ENCODE measurements at places on chromosomes 6 and 20.

DNA sequence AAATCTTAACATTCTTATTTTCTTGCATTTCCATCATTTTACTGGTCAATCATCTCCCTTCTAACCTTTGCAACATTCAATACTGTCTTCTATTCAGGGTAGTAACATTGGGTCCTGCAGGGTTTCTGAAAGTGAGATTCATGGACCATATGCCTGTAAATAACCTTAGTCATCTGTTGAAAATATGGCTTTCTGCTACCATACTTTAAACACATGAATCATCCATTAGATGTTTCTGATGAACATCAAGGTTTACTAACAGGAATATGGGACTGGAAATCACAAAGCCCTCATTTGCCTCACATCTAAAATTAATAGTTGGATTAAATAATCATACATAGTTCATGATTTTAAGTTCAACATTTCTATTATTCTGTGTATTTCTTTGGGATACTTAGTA lies 475.9 kb upstream of the MARCKS start:
- no peak for DNase-seq

GRCh38 chr20:58084566-58084965 lies 143.9 kb downstream of the ANKRD60 start:
- no peak for DNase-seq

DNA sequence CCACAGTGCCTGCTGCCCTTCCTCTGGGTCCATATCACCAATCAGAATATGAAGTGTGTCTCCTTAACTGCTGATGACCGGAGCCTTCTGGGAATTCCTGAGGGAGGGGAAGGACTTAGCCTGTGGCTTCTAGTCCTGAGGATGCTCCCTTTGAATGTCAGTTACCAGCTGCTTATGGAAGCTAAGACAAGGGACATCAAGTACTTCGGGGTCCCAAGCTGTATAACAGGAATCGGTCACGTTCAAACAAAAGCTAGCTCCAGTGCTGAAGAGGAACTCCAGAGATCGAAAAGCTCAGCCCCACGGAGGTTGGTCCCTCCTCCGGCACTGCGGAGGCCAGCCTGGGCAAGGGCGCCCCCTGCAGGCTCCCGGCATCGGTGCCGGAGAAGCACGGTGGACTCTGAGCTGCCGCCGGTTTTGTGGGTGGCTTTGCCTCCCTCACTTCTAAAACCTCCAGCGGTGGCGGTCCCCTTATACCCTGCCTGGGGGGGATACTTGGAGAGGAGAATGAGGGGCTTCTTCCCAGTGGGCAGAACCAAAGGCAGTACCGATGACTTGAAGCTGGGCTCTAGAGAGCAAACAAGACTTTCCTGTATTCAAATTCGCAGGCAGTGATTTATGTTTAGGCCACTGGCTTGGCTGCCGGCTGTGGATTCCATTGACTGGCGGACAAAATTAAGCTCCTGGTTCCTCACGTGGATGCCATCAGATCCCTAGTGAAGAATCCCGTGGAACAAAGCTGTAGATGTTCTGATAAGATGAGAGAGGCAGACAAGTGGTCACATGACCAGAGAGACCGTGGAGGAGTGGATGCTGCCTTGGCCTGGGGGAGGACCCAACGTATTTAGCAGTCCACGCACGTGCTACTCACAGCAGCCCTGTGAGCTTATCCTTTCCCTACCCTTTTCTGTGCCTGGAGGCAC lies 16.2 kb upstream of the UBR2 start:
- DNase-seq, result no peak

GRCh38 chr20:45008521-45009049 lies 42.3 kb downstream of the STK4 start:
- DNase-seq, result no peak

DNA sequence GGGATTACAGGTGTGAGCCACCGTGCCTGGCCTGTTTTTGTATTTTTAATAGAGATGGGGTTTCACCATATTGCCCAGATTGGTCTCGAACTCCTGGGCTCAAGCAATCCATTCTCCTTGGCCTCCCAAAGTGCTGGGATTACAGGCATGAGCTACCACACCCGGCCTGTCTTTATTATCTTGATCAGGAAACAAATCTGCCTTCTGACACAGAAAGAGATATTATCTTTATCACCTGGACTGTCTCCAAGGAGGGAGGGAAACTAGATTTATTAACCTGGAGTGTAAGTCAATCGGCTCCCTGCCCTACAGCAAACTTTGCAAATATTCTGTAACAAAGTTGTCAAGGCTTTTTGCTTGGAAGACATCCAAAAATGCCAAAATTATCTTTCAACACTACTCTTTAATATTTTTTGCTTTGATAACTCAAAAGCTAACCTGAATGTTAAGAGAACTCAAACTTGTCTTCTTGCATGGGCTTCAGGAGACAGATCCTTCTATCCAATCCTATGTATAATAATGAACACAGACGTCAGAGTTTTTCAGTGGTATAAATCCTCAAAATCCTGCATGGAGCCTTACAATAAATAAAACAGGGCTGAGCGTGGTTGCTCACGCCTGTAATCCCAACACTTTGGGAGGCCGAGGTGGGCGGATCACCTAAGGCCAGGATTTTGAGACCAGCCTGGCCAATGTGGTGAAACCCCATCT lies 85.0 kb upstream of the LOC128125822 start:
- DNase-seq, result no peak

DNA sequence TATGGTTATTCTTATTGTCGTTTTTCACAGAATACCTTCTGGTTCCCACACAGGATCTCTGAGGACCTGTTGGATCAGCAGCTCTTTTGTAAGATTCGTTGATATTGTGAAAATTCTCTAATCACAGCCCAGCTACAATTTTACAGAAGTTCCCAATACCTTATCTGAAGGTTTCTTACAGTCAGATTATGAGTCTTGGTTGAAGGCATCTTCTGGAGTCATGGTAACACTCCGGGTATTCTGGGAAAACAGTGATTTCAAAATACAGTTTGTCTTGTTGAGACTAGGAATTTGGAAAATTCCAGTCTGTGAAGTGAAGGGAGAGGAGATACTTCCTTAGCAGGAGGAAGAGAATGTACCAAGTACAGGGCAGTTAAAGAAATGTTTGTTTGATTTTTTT lies 22.2 kb upstream of the HLA-C start:
- no peak for DNase-seq

- DNase-seq, result no peak
Observed at GRCh38 chr20:63158845-63159244, 57.1 kb downstream of the YTHDF1 start.

DNA sequence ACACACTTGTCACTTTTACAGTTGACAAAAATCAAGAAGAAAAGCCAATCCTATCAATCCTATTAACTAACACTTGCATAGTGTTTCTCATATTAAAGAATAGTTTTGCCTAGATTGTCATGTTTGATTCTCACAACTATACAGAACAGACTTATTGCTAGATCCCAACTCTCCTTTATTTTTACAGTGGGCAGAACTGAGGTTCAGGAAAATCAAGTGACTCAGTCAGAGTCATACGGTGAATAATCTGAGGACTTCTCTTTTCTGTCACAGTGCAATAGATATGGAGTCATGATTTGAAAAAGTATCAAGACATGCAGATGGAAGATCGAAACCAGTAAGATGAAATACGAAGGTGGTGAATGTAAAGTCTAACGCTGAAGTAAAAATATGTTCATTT lies 195.1 kb upstream of the CITED2 start:
- no peak for DNase-seq

GRCh38 chr6:147132889-147133288 lies 71.3 kb upstream of the STXBP5 start:
- peak; percentile 24 for DNase-seq

DNA sequence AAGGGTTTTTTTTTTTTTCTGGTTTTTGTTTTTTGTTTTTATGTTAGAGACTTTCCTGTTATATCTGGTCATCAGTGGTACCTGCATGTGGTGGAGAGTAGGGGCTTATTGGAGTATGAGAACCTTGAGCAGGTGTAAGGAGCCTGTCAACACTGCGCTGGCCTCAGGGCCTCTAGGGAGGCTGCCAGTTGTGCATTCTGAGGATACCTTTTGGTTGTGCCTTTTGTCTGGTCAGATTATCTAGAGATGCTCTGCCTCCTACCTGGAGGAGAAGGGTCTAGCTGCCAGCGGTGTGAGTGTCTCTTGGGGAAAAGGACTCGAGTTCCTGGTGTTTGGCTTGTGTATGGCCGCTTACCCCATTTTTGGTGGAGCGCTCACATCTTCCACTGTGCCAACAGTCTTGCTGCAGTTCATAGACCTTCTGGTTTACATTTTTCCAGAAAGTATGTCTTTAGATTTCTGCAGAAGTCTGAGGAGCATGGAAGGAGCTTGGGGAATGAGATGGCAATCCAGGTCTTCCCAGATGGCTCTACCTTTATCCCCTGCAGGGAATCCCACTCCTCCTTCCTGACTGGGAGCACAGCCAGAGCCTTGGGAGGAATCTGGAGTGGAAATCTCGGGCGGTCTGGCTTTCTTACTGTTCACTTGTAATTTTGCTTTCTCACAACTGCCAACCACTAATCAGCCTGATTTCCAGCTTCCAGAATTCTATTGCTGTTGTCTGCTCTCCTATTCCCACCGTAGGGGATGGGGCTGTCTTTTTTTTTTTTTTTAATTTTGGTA lies 49.9 kb downstream of the PTPN1 start:
- DNase-seq, result no peak

GRCh38 chr20:62802026-62802712 lies 2.5 kb upstream of the OGFR start:
- no peak for DNase-seq

DNA sequence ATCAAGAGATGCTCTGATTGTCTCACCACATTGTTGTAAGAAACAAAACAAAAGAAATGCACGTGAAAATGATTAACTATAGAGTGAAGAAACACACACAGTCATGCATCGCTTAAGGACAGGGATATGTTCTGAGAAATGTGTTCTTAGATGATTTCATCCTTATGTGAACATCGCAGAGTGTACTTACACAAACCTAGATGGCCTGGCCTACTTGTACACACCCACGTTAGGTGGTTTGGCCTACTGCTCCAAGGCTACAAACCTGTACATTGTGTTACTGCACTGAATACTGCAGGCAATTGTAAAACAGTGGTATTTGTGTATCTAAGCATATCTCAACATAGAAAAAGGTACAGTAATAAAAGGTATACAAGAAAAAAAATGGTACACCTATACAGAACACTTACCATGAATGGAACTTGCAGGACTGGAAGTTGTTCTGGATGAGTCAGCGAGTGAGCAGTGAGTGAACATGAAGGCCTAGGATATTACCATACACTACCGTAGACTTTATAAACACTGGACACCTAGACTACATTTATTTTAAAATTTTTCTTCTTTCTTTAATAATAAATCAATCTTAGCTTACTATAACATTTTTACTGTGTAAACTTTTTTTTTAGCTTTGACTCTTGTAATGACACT lies 48.6 kb downstream of the FKBP5 start:
- DNase-seq, result no peak

- no peak for DNase-seq
Observed at GRCh38 chr20:31709939-31710338, 12.7 kb downstream of the BCL2L1 start.

GRCh38 chr6:149729824-149730223 lies 11.9 kb upstream of the LATS1 start:
- no peak for DNase-seq

DNA sequence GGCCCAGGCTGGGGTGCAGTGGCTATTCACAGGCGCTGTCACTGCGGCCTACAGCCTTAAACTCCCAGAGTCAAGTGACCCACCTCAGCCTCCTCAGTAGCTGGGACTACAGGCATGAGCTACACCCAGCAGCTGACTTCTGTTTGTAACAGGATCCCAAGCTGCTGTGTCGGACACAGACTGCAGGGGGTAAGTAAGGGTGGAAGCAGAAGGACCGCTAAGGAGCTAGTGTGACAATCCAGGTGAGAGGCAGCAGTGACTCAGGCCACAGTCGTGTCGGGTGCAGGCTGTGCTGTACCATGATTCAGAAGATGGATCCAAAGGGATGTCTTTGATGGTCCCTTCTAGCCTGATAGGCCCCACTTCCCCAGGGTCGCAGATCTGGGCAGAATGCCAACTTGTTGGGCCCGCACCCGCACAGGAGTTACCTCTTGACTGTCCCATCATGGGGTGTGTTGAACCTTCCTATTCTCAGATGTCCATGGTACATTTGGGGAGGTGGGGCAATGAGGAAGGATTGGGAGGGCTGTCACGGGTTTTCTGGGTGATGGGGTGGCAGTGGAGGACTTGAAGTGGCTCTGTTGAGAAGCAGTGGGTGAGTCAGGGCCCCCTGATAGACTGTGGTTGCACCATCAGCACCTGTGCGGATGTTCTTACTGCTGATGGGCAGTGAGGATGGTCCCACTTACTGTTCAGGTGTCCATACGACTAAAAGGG lies 25.3 kb downstream of the AAR2 start:
- DNase-seq, result no peak

- DNase-seq, result no peak
Observed at GRCh38 chr6:134596191-134596590, 278.3 kb upstream of the SGK1 start.

- DNase-seq, result no peak
Observed at GRCh38 chr6:84222426-84222825, 5.0 kb downstream of the CEP162 start.

DNA sequence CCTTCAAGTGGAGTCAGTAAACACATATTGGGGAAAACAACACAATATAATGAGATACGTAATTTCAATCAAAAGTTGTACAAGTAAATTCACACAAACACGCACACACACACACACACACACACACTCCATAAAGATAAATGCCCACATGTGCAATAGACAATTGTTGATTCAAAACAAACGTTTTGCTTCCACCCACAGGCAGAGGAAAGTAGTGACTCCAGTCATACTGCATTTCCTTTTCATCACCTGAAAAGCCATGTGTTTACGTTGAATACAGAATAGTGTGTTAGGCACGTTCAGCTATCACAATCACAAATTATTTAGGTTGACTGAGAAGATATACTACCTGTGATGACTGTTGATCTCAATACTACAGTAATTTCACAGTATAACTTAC lies 443.8 kb upstream of the MANEA start:
- DNase-seq, result no peak

- no peak for DNase-seq
Observed at GRCh38 chr6:167804281-167805013, 22.3 kb upstream of the AFDN start.

DNA sequence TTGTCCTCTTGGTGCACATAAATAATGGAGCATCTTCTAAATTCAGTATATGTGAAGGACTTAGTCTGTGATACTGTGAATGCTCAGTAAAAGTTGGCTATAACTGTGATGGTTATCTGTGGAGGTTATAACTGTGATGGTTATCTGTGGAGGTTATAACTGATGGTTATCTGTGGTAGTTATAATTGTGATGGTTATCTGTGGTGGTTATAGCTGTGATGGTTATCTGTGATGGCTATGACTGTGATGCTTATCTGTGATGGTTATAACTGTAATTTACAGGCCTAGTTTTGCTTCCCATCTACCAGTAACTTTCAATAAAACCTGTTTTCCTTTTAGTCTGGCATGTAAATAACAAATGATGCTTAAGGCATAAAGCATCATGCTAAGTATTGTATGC lies 16.5 kb downstream of the PTK7 start:
- DNase-seq, result no peak

- no peak for DNase-seq
Observed at GRCh38 chr20:5967469-5967868, 17.0 kb downstream of the MCM8 start.

Data from NCI-H1417 treated with DMSO at 0.1 percent for 48 hours (cell line).